ENCODE measurements at places on chromosomes 7 and 10.

DNA sequence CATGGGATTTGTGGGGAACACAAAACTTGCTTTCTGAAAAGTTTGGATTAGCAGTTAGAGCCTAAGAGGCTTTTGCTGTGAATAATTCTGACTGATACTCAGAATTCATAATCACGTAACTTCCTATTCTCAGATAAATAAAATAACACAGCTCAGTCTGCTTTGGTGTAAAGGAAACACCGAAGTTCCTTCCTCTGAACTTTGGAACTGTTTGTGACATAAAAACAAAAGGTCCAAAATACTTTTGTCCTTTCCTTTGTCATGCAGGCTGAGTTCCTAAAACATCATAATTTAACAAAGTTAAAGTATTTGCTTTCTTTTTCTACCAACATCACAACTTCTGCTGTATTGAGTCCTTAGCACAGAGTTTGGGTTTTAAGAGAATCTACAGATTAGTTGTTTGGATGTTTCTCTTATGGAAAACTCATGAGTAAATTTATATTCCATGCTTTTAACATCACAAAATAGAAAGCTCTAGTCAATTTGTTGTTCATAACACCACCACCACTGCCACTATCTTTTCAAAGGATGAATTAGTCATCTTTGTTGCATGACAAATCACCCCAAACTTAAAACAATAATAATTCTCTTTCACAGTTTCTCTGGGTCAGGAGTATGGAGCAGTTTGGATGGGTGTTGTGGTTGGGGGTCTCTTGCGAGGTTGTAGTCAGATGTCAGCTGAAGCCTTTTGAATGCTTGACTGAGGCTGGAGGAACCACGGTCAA lies 123.4 kb downstream of the REEP3 start:
- DNase-seq = no peak

- DNase-seq = no peak
These were observed 6.6 kb downstream of the RASGEF1A start for GRCh38 chr10:43260117-43260761.

DNA sequence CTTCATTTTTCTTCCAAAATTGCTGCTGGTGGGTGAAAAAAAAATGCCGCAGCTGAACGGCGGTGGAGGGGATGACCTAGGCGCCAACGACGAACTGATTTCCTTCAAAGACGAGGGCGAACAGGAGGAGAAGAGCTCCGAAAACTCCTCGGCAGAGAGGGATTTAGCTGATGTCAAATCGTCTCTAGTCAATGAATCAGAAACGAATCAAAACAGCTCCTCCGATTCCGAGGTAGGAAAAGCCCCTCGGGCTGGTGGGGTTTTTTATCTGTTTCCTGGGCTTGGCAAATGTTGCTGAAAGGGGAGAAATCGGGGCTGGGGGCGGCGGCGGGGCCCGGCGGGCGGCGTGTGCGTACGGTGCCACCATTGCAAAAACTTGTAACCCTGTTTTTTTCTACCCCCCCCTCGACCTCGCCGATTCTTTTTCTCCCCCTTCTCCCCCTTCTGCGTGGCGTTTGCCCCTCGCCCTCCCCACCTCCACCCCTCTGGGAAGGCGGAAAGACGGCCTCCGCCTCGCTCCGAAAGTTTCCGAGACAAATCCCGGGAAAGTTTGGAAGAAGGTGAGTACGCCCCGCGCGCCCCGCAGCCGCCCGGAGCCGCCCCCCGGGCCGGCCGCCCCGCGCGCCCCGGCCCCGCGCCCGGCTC lies 789 bp downstream of the TCF7L2 start:
- peak; percentile 35 for DNase-seq

DNA sequence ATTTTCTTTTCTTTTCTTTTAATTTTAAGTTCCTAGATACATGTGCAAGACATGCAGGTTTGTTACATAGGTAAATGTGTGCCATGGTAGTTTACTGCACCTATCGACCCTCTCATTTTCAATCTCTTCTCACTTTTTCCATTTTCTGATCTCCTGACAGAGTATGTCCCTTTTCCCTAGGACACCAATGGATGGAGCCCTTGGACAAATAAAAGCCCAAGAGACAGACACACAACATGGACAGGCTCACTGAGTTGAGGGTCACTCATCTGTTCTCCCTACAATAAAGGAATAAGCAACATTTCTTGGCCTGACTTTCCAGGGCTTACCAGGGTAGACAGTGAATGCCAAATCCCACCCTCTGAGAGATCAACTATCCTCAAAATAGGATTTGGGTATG lies 15.2 kb upstream of the UBE2D1 start:
- no peak for DNase-seq
